ENCODE measurements at places on chromosomes 5 and 9. TPM values are rescaled to one million over a fixed set of nuclear protein-coding genes. Genes with fewer than 3 reads are reported as not detected.

C1QTNF3 gene
- total RNA-seq = 1.5 TPM

KCNV2 gene
- total RNA-seq = not detected

BAAT gene
- 0.10 TPM for total RNA-seq

PPP3R2 gene
- not detected for total RNA-seq
